ENCODE measurements at places on chromosomes 2 and 18.

DNA sequence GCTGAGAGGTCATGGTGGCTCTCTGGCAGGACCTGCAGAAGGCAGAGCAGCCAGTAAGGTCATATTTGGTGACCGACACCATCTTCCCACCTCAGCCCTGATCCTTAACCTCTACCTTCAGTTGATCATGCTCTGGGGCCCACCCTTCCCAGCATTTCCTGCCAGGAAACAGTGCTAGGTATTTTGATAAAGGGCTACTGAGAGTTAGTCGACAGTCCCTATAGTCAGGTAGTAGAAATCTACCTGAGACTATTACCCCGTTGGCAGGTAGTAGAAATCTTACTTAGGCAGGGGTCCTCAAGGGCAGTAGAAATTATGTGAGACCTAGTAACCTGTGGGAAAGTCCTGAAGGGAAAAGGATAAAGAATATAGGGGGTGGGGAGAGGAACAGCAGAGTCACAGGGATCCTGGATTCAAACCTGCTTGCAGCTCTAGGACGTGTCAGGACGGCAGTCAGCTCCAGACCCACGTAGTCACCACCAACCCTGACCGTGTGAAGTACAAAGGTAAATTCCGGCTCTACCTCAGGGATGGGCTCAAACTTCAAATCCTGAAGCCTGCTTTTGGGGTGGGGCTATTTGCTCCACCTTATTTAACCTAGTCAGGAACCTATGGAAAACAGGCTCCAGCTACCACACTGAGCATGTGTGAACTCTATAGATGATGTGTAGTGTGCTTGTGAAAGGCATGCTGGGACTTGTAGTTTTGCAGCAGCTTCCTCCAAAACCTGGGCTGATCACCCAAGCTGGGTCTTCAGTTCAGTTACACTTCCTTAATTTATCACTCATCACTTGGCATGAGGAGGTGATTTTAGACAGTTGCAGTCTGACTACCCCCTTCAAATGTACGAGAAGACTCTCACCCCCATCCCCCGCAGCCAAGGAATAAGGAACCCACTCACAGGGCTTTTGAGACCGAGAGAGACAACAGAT is at the start of gene DQX1:
TSS of gene DQX1 (minus strand) at position 515 of the 932 bp plus-strand sequence. CDS start at position 13, 502 bp downstream.
- no peak for DNase-seq

- no peak for DNase-seq
Observed at GRCh38 chr2:40243581-40244187, 208.2 kb downstream of the SLC8A1 start.

GRCh38 chr18:2244641-2245040 is 326.7 kb downstream of the METTL4 start:
- no peak for DNase-seq

DNA sequence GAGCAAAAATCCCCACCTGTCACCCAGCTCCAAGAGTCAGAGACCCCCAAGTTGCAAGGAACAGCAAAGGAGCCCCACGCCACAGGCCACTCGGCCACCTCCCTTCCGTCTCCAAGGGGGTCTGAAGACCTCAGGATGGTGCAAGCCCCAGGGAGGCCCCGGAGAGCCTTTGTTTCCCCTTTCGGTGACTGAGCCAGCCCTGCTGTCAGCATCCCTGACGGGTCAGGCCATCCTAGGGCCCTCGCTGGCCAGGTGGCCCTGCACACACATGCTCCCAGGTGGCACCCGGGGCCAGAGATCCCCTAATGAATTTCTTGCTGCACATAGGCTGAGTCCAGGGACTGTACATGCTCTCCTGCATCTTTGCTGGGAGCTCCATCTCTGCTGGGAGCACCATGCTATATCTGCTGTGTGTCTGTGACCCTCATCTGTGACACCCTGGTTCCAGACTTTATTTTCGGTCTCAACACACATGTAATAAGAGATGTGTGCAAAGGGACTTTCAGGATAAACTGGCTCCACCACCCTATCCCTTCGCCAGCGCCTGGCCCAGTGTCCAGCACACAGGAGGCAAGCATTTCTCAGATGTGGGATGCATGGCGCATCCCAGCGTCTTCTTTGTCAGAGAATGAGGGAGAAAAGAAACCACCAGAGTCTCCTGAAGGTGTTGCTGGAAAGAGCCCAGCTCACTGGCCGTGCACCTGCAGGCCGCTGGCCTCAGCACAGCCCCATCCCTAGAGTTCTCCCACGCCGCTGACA is 27.4 kb downstream of the ADI1 start:
- DNase-seq = no peak

DNA sequence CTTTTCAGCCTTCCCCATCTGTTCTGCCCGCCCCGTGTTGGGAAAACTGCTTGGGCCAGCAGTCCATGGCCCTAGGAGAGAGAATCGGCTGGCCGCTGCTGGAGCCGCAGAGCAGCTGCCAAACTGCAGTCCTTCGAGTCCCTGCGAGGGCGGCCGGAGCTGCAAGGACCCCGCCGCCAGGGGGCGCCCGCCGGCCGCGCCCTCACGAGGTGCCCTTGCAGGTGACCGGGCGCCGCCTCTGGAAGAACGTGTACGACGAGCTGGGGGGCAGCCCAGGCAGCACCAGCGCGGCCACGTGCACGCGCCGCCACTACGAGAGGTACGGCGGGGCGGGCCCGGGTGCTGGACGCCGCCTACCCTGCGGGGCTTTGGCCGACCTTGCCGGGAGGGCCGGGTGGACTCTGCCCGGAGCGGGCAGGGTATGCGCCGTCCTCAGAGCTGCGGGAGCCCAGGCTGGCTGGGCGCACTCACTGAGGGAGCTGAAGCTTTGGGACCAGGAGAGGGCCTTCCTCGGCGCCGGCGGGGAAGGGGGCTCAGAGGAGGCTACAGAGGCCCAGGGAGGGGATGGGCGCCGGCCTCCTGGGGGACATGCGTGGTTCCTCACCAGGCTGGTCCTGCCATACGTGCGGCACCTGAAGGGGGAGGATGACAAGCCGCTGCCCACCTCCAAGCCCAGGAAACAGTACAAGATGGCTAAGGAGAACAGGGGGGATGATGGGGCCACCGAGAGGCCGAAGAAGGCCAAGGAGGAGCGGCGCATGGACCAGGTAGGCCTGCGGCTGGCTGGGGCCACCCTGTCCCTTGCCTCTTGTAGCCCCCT is 13.6 kb downstream of the ARID5A start:
- no peak for DNase-seq

DNA sequence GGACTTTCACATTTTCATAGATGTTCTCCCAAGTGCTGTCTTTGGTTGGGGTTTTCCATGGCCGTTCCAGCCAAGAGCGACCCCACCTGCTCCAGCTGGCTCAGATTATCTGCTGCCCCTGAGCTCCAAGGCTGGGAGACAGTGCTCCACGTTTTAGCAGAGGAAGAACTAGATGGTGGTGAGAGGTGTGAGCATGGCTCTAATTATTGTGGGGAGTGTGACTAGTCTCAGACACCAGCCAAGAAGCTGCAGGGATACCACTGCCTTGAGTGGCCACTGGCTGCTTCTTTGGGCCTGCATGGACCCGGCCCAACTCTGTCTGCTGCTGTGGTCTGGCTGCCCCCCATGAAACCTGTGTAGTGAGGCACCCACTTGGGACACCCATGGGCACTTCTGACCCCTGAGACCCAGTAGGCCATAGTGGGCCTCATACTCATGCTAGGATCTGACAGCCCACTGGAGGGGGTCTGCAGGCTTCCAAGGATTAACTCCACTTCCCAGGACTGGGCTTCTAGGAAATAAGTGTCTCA is 2.8 kb upstream of the NCL start:
- no peak for DNase-seq

- DNase-seq = no peak
Observed at GRCh38 chr2:241820625-241821384, 11.8 kb downstream of the NEU4 start.

DNA sequence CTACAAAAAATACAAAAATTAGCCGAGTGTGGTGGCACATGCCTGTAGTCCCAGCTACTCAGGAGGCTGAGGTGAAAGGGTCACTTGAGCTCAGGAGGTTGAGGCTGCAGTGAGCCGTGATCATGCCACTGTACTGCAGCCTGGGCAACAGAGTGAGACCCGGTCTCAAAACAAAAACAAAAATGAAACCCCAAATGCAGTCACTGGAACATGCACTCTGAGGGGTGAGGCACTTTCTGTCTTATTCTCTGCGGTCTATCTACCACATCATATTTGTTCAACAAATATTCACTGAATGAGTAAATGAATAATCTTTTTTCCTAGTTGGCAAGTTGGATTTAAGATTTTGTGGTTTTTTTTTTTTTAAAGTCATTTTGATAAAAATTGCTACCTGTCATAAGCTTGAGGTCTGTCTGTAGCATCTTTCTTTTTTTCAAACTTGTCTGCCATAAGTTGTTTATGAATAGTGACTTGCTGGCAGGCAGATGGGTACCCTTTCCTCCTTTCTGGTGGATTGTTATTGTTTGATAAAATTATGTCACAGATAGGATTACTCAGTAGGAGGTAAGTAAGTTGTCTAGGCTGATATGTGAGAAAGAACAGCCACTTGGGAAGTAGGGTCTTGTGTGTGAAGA is 11.8 kb downstream of the CHRNA1 start:
- DNase-seq = no peak

DNA sequence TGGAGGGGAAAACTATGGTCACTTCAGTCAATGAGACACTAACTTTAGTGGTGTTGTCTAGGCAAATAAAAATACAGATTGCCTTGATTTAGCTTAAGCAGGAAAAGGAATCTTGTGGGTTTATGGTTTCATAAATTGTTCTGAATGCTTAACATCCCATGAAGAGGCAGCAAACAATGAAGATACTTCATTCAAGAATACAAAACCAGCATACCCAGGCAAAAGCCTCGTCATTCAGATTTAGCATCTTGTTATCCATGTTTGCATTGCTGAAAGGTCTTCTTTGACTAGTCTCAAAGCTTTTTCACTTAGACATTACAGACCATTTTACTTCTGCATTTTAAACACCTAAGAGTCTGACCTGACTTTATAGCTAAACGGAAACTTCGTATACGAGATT is 272.7 kb upstream of the FSHR start:
- DNase-seq = no peak

- DNase-seq = no peak
Observed at GRCh38 chr2:196403471-196403870, 232.1 kb upstream of the STK17B start.

DNA sequence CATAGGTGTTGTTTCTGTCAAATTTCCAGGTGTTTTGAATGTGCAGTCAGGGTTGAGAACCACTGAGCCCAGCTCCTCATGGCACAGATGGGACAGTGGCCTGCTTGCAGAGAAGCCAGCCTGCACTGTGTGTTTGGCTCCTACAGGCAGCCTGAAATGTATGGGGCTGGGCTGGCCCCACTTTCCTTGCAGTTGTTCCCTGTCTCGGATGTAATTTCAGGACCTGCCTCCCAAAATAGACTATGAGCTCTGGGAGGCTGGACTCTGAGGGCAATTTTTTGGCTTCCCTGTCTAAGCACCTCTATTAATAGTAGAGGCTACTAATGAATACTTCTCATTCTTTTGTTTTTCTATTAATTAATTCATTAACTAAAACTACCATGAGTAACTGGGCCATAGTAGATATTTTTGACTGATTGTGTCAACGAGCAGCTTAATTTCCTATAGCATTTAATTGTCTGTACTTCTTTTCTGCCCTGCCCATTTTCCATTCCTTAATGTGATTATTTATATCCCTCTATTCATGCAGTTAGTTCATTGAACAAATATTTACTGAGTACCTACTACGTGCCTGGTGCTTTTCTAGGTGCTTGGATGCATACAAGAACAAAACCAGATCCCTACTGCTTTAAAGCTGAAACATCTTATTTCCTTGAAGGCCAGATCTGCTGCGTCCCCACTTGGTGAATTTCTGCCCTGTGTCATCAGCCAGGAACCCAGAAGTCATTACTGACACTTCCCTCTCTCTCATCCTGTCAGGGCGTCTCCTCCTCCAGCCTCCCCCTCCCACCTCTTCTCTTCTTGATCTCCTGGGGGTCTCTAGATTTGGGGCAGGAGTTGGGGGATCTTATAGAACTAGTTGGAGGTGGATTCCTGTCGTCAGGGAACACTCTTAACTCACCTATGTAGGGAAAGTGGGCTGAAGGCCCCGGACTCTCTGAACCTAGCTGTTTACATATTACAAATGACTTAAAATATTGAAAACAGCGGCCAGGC is 16.3 kb downstream of the DYSF start:
- no peak for DNase-seq

- no peak for DNase-seq
Observed at GRCh38 chr2:215914777-215915165, 98.6 kb downstream of the MREG start.

DNA sequence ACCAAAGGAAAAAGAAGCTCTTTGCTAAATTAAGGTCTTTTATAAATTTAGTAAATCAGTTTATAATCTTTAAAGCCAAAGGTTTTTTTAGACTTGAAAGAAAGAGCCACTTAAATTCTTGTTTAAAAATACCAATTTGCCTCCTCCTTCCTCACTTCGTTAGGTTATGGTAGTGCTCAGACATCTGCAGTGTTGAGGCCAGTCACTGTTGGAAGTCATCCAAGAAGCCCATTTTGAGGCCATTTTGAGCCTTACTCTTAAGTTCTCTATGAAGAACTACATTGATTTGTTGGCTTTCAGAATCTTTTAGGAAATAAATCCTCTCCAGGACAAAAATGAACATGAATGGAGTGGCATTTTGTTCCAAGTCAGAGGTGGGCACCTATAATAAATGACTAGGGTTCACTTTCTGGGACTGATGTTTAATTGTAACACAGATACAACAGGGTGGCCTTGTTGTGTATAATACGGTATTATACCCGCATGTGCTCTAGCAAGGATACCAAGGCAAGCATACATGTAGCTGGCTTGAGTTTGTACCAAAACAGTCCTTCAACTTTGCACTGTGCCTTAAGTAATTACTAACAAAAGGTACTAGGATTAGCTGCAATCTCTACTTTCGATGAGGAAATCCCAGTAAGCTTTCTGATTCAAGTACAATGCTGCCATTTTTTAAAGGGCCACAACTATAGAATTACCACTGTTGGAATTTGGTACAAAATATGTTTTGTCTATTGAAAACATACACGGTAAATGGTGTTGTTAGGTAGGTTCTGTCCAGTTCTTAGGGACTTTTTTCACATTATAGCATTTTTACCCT is 22.8 kb downstream of the SLC66A3 start:
- DNase-seq = no peak

Measured in activated T-cell treated with anti-CD3 and anti-CD28 coated beads for 48 hours (primary cell).